ENCODE measurements at places on chromosomes 12 and 14.

DNA sequence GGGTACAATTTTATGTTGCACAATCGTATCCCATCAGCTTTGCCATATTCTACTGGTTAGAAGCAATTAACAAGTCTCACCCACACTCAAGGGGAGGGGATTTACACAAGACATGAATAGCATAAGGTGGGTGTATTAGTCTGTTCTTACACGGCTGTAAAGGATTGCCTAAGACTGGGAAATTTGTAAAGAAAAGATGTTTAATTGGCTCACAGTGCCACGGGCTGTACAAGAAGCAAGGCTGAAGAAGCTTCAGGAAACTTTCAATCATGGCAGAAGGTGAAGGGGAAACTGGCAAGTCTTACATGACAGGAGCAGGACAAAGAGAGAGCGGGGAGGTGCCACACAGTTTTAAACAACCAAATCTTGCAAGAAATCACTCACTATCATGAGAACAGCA lies 231.8 kb upstream of the AMIGO2 start:
- no peak for DNase-seq

DNA sequence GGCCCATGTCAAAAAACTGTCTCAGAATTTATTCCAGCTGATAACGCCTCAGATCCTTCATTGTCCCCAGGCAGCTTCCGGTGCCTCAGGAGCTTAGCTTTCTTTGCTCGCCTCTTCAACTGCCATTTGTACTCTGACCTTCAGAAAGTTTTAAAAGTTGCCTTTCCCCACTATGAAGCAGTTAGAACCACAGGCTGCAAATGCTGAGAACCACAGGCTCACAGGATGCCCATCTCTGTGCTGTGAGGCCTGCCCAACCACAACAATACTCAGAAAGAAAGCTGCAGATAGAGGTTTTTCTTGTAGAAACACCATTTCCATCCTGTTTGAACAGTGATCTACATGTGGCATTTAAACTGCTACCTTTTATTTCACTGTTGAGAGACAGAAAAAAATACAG lies 131.1 kb downstream of the PRKCH start:
- no peak for DNase-seq

DNA sequence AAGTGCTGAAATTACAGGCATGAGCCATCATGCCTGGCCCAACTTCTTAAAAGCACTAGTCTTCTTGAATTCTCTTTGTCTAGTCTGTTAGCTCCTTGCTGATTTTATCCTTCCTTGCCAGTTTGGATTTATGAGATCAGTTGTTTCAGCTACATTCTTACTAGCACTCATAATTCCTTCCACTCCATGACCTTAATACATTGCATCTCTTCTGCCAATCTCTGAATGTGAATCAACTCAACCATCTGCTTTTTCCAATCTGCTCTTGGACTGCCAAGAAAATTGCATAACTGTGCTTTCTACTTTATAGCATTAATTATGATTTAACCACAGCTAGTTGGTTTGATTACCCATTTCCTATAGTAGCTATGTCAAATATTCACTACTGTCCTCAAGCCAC lies 14.9 kb upstream of the HEATR5A start:
- DNase-seq = no peak

GRCh38 chr14:99395909-99396530 lies 84.6 kb downstream of the SETD3 start:
- DNase-seq = no peak

- DNase-seq = no peak
Measured at GRCh38 chr14:69079188-69079742, 73.7 kb downstream of the DCAF5 start.

DNA sequence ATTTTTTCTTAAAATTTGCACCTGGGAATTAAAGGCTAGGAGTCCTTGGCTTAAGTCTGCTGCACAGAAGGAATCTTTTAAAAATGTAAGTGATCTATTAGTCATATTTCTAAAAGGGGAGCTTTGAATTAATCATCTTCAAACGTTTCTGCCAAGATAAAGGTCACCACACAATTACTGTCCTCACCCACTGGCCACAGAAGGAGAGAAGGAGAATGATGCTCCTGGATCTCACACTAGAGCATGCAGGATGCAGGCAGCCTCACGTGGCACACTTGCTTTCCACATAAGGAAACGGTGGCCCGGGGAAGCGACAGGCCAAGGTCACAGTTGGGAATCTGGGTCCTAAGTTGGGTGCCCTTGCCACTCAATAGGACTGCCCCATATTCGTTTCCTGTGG lies 16.9 kb downstream of the PLEKHG7 start:
- no peak for DNase-seq

GRCh38 chr14:49975799-49976198 lies 82.9 kb downstream of the ARF6 start:
- no peak for DNase-seq

DNA sequence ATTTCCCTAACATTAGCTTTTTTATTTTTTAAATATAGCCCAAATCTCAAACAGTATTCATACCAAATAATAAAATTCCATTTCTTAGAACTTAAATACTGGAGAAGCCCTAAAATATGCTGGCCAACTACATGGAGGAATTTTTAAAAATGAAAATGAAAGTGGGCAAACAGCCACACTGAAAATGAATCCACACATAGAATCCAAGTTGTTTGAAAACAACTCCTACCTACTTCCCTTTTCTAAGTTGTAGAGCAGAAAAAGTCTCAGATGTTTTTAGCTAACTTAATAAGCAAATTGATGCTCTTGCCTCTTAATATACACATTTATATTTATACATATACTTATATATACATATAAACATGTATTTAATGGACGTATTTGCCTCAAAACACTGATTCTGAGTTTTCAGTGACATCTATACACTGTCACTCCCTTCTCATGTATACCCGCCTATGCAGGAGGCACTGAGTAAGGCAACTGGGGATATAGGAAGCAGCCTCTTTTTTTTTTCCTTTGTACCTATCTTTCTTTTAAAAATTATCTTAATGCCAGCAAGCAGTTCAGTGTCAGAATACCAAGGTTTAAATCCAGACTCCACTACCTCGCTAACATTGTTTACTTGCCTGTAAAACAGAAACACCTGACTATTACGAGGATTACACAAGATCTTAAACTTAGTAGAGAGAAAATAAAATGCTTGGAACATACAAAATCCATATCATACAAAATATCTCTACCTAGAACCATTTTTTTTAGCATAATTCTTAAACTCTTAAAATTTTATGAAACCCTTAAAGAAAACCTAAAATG lies 13.3 kb downstream of the DICER1 start:
- DNase-seq = no peak

DNA sequence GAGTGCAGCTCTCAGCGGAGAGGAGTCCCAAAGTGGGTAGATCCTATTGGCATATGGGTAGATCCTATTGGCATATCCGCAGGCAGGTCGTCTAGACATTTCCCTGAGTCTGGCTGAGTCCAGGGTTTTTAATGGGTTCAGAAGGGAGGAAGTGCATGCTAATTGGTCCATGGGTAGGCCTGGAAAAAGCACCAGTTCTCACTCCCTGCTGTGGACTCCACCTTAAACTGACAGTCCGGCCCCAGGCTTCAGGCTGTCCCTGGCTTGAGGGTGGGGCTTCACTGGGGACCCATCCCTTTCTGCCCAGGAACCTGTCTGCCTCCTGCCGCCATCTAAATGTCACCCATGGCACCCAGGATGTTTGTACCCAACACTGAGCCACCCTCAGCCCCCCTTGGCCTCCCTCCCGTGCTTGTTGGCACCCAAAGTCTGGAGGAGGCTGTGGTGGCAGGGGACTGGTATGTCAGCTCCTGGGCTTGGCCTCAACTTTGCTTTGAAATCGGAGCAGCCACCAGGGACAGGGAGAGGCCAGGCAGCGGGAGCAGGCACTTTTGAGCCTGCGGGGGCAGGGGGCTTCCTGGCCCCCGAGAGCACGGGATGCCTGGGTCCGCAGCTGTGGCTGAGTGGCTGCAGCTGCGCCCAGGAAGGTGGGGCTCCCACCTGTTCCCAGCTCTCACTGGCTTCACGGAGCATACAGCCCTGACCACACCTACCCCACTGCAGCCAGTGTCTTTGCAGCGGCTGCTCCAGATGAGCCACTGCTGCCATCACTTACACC lies 29.6 kb upstream of the YAF2 start:
- DNase-seq = no peak

GRCh38 chr12:6852651-6853354 lies 853 bp downstream of the USP5 start:
- DNase-seq = no peak

DNA sequence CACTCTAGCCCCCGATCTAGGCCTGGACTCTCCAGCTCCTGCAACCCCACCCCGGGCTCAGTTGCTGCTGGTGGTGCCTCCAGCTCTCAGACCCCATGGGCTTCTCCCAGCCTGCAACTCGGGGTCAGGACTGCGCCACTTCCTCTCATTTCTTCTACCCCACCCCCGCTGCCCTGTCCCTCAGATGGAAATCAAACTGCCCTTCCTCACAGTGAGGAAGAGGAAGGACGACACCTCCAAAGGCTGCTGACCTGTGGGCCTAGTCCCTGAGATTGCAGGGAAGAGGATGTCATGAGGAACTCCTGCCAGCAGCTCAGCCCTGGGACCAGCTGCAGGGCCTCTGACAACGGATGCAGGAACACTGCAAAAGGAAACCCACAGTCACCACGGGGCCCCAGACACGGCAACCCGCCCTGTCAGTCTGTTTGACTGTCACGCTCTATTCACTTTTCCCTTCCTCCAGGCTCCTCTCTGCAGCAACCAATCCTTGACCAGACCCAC lies 29.3 kb upstream of the PNMA1 start:
- no peak for DNase-seq

DNA sequence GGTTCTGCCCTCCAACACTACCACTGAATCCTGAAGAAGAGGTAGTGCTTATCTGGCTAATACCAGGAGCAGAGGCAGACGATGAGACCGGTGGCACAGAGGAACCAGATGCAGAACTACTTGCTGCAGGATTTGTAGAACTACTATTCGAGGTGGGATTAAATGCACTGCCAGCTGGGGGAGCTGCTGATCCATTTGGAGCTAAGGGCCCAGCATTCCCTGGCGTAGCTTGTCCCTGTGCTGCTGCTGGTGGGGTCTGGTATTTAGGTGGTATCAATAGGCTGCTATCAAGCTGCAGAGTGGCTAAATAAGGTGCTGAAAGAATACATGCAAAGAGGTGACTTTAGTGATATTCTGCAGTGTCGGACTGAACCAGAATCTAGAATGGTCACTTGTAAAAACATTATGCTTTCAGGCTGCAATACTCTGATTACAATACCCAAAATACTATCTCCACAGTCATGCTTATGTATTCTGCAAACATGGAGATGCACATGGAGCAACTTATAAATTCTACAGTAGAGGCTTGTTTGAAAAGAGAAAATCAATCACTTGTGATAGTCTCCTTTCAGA lies 294.2 kb downstream of the MED13L start:
- no peak for DNase-seq

- no peak for DNase-seq
Measured at GRCh38 chr12:125137766-125138344, 72.6 kb downstream of the AACS start.

DNA sequence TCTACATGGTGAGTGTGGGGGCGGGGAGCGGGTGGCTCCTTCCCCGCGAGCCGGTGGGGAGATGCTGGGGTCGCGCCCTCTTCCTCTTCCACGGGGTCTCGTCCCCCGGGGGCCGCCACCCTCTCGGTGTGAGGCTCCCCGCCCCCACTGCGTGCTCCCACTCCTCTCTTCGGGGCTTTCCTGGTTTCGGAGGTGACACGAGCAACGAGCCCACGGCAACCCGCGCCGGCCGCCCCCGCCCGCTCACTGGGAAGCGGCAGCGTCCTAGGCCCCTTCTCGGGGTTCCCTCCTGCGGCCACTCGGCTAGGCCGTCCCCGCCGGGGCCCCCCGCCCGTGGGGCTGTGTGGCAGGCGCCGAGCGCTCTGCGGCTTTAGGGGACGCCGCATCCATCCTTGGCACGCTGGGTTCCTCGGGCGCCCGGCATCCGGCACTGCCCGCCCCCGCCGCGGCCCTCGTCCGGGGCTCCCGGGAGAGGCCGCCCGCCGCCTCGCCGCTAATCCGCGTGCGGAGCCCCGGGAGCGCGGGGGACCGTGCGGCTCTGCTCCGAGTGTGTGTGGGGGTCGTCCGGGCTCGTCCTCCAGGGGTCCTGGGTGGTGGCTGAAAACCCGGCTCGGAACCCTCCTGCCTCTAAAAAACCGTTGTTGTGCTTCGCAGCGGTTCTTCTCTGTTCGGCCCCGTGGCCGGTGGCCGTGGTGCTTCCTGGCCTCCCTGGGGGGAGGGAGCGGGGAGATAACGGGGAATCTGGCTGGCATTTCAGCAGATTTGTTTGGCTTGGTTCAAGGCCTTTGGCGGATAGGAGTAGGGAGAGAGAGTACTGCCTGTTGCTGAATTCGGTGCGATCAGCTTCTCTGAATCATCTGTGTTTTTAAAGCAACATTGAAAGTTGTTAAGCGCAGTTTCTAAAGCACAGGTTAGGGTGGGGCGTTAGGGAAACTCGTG lies 1.0 kb downstream of the PCNX1 start:
- DNase-seq = peak; percentile 46

GRCh38 chr12:54016478-54016964 lies 7.7 kb downstream of the HOXC8 start:
- DNase-seq = no peak

DNA sequence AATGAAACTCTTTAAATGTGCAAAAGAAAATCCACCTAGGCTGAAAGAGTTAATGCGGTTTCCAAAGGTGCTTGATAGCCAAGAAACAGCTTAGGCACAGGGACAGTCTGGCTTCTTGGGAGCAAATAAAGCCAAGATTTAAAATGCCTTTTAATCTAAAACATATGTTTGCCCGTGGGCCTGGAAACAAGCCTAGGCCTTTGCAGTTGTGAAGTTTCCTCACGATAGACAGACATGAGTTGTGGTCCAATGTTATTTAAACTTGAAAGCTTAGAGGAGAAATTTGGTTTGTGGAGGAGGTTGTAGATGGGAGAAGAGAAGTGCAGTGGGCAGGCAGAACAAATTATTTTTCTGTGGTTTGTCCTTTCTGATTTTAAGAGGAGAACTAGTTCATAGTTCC lies 29.8 kb downstream of the PROX2 start:
- DNase-seq = no peak

DNA sequence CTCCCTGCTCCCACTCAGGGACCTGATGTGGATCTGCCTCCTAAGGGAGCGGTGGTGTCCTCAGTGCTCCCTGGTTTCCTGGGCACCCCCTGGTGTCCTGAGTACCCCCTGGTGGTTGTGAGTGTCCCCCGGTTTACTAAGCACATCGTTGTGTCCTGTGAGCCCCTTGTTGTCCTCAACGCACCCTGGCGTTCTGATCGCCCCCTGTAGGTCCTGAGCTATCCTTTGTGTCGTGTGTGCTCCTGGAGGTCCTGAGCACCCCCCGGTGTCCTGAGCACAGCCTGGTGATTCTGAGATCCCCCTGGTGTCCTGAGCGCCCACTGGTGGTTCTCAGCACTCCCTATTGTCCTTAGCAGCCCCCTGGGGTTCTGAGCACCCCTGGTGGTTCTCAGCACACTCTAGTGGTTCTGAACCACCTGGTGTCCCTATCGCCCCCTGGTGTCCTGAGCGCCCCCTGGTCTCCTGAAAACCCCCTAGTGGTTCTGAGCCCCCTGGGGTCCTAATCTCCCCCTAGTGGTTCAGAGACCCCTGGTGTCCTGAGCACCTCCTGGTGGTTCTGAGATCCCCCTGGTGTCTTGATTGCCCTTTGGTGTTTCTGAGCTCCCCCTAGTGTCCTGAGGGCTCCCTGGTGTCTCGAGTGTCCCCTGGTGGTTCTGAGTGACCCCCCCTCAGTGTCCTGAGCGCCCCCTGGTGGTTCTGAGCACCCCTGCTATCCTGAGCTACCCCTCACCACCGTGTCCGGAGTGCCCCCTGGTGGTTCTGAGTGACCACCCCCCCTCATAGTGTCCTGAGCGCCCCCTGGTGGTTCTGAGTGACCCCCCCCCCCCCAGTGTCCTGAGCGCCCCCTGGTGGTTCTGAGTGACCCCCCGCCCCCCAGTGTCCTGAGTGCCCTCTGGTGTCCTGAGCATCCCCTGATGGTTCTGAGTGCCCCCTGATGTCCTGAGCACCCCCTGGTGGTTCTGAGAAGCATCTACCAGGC lies 615.1 kb downstream of the TMEM121 start:
- DNase-seq = no peak
